Osteoblast (primary cell): ENCODE measurements at places on chromosomes 6 and 20. TPM values are rescaled to one million over a fixed set of nuclear protein-coding genes. Genes with fewer than 3 reads are reported as not detected.
A peak's percentile ranks its signal among the peaks of the same experiment; 100 is the strongest.

GRCh38 chr20:9422321-9423057, 91.9 kb upstream of the LAMP5 start:
- peak; percentile 68 for DNase-seq

GRCh38 chr6:132100388-132100990, 149.3 kb upstream of the CCN2 start:
- no peak for DNase-seq

- DNase-seq, result no peak
Observed at GRCh38 chr6:55734256-55734655, 141.1 kb downstream of the BMP5 start.

DNA sequence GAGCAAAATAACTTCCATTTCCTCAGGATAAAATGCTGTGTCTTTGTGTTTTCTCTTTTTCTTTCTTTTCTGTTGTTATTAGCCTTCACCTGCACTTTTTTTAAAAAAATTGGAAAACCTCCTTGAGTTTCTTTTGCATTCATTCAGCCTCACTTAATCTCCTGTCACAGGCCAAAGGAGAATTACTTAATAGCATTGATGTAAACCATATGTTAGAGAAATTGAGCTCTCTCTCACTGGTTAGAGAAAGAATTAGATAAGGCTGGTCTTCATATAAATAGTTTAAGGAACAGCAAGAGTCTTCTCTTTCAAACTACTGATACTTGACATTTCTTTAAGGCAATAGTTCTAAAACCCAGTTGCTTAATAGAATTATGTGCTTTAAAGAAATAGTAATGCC, 564.2 kb downstream of the TFAP2B start:
- no peak for DNase-seq

The MSH5 gene
- 12.4 and 13.0 TPM in 2 replicates for total RNA-seq
